ENCODE measurements at places on chromosomes 1 and 21.

DNA sequence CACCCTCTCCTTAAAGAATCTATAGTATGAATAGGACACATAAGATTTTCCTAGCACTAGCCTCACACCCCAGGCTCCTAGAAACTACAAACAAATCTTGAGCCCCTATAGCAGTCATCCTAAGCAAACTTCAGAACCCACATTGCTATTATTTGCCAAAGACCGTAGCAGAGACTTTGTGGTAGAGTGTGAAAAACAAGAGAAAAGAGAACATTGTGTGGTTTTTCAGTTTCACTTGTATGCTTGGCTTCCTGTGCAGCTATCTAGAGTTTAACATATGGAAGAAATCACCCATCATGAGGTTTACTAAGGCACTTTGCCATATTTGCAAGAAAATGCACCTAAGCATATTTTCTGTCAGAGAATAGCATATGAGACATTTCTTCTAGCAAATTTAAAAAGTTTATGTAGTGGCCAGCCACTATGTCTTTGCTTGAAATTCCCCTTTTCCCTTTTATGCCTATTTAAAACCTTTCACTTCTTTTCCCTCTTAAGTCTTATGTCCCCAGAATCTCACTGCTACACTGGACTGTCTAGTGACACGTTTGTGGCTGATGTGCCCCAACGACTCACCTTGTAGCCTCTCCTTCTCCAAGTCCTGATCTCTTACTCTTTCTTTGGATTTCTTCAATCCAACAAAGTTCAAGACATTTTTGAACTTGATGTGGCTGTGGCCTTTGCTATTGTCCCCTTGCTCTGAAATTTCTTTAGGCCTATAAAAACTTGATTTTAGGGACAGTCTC lies 25.6 kb downstream of the CCDC190 start:
- ATAC-seq = no peak

DNA sequence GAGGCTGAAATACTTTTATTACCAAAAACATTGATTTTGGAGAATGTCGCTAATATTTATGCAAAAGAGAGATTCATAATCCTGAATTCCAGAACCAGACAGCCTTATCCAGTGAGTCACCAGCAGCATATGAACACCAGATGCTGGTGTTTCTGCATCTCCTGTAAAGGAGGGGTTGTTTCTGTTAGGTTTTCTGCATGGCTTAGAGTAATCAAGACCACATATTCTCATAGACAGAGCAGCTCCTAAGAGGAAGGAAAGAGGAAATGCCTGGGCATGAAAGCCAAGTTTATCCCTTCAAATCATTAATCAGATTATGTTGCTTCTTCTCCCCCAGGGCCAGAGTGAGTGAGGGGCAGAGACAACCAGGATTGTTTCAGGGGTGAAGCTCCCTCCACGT lies 86.2 kb downstream of the NGF start:
- no peak for ATAC-seq

DNA sequence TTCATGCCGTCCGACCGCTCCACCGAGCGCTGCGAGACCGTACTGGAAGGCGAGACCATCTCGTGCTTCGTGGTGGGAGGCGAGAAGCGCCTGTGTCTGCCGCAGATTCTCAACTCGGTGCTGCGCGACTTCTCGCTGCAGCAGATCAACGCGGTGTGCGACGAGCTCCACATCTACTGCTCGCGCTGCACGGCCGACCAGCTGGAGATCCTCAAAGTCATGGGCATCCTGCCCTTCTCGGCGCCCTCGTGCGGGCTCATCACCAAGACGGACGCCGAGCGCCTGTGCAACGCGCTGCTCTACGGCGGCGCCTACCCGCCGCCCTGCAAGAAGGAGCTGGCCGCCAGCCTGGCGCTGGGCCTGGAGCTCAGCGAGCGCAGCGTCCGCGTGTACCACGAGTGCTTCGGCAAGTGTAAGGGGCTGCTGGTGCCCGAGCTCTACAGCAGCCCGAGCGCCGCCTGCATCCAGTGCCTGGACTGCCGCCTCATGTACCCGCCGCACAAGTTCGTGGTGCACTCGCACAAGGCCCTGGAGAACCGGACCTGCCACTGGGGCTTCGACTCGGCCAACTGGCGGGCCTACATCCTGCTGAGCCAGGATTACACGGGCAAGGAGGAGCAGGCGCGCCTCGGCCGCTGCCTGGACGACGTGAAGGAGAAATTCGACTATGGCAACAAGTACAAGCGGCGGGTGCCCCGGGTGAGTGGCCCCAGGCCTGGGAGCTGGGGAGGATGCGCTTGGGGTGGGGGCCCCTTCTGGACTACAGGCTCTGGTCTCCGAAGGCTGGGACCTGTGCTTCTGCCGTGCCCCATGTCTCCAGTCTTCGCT lies 1.1 kb downstream of the SKI start:
- peak; percentile 4 for ATAC-seq

DNA sequence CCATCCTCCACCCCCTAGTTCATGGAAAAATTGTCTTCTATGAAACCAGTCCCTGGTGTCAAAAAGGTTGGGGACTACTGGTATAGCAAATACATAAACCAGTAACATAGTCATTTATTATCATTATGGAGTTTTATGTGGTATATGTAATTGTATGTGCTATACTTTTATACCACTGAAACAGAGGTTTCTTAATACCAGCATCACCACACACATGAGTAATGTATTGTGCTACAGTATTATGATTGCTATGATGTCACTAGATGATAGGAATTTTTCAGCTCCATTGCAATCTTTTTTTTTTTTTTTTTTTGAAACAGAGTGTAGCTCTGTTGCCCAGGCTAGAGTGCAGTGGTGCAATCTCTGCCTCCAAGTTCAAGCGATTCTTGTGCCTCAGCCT lies 5.7 kb upstream of the PAXBP1 start:
- no peak for ATAC-seq

- no peak for ATAC-seq
Measured at GRCh38 chr1:204282761-204283221, 69.0 kb upstream of the GOLT1A start.

DNA sequence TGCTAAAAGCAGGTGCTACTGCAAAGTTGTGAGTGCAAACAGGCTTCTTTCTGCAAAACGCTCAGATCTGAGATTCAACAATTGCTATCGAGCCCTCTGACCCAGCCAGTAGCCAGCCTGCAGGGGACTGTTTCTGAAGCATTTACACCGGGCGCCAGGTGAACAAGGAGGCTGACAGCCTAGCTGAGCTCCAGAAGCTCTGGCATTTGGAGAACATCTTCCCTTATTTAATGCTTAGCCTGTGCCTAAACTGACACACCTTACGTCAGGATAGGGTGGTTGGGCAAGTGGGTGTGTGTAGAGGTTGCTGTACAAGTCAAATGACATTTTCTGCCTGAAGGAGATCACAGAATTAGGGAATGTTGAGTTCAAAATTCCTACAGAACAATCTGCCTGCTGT lies 15.8 kb upstream of the PLA2G2C start:
- no peak for ATAC-seq

- ATAC-seq = no peak
Measured at GRCh38 chr1:22794647-22795365, 84.2 kb downstream of the EPHB2 start.

DNA sequence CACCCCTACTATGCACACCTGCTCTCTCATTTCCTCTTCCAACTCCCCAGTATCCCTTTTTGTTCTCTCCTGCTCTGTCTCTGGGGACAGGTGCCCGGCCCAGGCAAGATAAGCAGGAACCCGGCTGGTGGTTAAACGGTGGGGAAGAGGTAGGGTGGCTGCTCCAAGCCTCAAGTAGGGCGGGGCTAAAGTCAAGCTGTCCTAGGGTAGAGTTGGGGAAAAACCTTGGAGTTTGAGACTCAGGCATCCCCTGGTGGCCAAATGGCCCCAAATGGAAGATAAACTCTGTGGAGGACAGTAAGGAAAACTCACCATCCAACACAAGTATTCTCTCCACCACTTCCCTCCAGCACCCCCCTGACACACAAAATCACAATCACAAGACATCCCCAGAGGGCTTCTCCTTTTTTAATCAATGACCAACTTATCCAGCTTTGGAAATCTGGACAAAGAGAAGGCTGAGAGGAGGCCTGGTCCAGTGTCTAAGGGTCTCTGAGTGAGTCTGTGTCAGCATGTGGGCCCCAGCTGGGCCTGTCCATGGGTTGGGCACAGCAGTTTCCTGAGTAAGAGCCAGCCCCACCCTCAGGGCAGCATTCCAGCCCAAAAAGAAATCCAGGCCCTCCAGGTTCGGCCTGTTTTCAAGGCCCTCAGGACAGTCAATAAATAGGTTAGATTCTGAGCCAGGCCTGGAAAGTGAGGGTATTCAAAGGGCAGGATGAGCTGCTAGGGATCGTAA lies 9.8 kb downstream of the POMGNT1 start:
- ATAC-seq = no peak

DNA sequence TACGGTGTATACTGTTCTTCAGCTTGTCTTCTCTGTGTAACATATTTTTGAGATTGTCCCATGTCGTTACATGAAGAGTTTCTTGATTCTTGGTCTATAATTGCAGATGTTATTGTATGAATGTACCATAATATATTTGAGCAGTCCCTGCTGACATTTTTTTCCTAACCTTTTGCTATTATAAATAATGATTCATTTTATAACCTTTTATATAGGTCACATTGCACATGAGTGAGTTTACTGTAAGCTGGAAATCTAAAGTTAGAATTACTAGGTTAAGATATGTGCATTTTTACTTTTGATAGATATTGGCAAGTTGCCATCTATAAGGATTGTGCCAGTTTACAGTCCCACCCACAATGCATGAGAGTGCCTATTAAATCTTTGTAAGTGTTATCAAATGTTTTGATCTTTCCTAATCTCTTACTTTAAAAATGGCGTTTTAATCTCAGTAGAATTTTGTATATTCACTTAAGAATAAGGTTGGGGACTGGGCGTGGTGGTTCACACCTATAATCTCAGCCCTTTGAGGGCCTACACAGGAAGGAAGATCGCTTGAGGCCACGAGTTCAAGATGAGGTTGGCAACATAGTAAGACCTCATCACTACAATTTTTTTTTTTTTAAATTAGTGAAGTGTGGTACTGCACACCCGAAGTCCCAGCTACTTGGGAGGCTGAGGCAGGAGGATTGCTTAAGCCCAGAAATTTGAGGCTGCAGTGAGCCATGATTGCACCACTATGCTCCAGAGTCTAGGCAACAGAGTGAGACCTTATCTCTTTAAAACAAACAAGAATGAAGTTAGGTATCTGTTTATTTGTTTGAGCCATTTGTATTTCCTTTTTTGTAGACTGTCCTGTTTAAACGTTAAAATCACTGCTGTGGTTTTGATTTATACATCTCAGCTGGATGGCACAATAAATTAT lies 36.5 kb downstream of the ZMYM1 start:
- no peak for ATAC-seq

GRCh38 chr1:167995038-167995437 lies 58.2 kb upstream of the MPC2 start:
- ATAC-seq = no peak

DNA sequence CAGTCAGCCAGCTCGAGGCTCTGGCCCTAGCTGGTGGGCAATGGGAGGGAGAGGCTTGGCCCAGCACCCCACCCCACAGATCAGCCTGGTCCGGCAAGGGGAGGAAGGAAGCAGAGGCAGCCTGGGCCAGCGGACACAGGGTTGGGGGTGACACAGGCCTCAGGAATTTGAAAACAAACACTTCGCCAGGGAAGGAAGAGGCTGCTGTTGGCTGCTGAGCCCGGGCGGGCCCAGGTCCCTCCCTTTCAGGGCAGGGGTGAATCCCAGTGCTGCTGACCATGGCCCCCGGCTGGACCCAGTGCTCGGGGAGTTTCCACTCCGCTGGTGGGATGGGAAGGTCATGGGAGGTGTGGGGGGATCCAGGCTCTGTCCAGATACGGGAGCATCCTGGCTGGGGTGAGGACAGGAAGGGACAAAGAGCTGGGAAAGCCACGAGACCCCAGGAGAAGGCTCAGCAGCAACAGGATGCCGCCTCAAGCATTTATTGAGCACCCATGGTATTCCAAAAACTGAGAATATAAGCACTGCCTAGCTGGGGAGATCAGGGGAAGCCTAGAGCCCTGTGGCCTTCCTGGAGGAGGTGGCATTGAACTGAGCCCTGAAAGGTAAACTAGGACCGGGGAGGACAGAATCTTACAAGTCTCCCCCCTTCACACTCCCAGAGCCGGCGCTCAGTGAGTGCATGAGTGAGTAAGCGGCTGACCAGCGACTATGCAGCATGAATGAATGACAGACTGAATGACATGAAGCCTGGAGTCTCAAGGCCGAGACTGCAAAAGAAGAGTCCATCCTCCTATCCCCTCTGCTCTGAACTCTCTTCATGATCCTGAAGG lies 26.2 kb upstream of the EPHA2 start:
- no peak for ATAC-seq

DNA sequence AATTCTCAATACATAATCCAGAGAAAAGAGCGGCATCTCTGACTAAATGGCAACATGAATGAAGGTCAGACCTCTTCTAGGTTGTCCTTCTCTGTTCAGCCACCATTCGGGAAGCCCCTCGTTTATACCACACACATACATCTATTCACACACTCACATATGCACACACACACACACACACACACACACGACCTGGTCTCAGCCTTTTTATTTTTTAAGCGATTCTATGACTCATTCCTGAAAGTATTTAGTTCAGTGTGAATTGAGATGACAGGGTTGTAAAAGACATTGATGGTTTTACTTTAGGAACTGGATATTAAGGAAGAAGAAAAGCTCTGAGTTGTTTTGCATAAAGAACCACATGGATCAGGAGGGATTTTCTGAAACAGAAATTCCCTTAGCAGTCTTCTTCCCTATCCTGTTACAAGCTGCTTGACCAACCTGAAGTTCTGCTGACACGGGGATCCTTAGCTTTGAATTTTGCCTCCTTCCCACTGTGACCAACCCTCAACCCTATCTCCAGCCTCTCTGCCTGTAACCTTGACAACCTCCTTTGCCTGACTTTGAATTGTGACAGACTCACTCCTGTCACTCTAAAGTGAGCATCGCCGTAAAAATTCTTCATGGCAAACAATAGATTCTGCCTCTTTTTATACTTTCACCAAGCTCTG lies 383.1 kb upstream of the ESRRG start:
- no peak for ATAC-seq

DNA sequence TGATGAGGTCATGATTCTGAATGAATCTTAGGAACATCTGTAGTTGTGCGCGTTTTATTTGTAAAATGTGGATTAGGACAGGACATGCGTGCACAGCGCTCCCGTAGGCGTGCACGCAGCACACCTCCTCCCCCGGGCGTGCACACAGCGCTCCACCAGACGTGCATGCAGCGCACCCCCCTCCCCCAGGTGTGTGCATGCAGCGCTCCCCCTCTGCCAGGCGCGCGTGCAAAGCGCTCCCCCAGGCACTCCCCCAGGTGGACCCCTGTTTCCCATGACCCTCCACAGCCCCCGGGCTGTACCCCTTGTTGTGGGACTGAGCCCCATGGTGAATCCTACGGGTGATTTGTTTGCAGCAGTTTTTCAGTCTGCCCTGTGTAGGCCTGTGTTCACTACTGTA lies 61.6 kb downstream of the S100B start:
- ATAC-seq = no peak

DNA sequence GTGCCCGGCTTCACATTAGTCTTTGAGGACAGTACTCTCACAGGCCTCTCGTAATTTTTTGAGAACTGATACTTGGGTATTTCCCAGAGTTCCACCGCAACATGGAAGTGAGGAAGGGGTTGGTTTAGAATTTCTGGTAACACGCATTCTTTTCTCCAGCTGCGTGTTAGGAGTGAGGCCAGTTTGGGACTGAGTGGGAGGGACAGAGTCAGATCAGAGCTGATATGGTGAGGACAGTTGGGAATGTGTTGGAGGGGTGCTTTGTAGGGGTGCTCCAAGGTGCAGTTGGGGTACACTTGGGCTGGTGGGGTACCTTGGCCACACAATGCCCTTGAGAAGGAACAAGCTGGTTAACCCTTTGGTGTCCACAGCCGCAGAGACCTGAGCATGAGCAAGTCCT lies 6.7 kb downstream of the FBXO6 start:
- peak; percentile 83 for ATAC-seq

GRCh38 chr1:40185951-40186864 lies 25.0 kb downstream of the RLF start:
- peak; percentile 99 for ATAC-seq

All from stimulated activated memory B cell treated with anti-CD40 and anti-IgM and Interleukin-4, amounts not matched to agents 10 μg/mL and 1 μg/mL and 100 μg/mL, for 72 hours (primary cell).